SK-N-MC (cell line): ENCODE measurements at places on chromosomes 7 and 10.
A peak's percentile ranks its signal among the peaks of the same experiment; 100 is the strongest.

- peak; percentile 16 for DNase-seq
Observed at GRCh38 chr7:76234931-76235441, 33.3 kb downstream of the SRRM3 start.

GRCh38 chr7:103795787-103796186, 193.7 kb downstream of the RELN start:
- DNase-seq = no peak

DNA sequence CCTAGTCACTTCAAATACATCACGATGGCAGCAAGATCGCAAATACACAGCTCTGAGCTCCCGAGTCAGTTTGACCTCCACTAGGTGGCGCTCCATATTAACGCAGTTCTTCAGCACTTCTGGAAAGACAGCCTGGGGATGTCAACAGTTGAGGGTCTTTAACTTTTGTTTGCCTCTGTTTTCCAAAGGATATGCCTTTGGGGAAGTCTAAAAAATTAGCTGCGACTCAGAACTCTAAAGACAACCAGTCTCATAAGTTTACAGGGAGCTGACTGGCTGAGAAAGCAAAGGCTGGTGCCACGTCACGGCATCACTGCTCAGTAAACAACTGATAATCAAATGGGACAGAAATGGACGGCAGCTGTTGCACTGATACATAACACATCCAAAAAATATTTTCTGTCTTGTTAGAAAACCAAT, 458.8 kb downstream of the SORCS1 start:
- peak; percentile 26 for DNase-seq

DNA sequence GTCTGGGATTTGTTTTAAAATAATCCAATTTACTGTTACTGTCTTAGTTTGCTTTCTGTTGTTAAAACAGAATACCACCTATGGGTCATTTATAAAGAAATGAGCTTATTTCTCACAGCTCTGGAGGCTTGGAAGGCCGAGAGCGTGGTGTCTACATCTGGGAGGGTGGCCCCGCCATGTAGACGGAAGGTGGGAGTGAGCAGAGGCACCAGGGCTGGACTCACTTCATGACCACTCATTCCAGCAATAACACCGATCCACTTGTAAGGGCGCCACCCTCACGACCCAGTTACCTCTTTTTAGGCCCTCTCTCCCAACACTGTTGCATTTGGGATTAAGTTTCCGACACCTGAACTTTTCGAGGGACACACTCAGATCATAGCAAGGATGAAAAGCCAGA, 36.2 kb upstream of the CFAP46 start:
- DNase-seq = no peak

- DNase-seq = no peak
Observed at GRCh38 chr10:8898745-8899330, 844.4 kb downstream of the GATA3 start.

DNA sequence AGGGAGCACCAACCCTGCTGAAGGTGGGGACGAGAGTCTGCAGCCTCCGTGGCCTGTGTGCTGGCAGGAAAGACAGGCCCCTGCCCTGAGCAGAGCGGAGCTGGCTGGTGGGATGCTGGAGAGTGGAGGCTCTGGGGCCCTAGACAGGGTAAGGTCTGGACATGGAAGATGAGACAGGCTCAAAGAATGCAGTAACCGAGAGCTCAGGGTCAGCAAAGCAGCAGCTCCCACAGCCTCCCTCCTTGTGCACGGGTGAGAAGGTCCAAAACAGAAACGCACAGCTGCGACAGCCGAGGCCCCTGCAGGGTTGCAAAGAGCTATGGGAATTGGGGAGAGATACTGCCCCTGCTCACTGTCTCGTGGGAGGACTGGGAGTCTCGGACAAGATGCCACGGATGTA, 80.5 kb downstream of the TNS3 start:
- no peak for DNase-seq

DNA sequence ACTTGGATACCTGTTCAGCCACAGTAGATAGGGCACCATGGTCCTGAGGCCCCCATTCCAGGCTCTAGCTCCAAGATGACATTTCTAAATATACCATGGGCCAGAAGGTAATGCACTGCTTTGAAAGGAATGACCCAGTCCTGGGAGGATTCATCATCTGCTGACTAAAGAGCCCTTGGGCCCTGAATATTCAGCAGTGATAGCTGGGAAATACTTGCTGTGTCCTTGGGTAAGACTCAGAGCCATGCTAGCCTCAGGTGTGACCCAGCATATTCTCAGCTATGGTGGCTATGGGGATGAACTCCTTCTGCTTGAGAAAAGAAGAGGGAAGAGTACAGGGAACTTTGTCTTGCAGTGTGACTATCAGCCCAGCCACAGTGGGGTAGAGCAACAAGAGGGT, 21.3 kb upstream of the AGR2 start:
- DNase-seq = no peak

- no peak for DNase-seq
Observed at GRCh38 chr10:33056828-33057596, 99.0 kb upstream of the ITGB1 start.

GRCh38 chr10:1374511-1375345, 318.5 kb downstream of the WDR37 start:
- no peak for DNase-seq

GRCh38 chr7:17444673-17445072, 146.2 kb downstream of the AHR start:
- no peak for DNase-seq

- DNase-seq = no peak
Observed at GRCh38 chr10:112927980-112928379, 22.1 kb upstream of the TCF7L2 start.

DNA sequence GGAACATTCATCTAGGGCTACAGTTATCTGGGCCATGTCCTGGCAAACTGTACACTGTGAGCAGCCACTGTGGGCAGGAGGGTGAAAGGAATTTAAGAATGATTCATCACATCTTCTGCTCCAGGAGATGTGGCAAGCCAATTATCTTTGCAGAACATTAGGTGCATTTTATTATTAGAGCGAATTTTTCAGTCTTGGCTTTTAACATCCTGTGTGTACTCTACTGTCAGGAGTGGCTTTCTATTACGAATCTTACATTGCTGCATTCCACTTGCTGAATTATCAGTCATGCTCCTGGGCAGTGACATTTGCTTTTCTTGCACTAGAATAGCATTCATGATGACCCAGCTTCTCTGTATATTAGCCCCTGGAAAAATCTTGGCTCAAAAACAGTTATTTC, 109.2 kb upstream of the TARP start:
- no peak for DNase-seq

DNA sequence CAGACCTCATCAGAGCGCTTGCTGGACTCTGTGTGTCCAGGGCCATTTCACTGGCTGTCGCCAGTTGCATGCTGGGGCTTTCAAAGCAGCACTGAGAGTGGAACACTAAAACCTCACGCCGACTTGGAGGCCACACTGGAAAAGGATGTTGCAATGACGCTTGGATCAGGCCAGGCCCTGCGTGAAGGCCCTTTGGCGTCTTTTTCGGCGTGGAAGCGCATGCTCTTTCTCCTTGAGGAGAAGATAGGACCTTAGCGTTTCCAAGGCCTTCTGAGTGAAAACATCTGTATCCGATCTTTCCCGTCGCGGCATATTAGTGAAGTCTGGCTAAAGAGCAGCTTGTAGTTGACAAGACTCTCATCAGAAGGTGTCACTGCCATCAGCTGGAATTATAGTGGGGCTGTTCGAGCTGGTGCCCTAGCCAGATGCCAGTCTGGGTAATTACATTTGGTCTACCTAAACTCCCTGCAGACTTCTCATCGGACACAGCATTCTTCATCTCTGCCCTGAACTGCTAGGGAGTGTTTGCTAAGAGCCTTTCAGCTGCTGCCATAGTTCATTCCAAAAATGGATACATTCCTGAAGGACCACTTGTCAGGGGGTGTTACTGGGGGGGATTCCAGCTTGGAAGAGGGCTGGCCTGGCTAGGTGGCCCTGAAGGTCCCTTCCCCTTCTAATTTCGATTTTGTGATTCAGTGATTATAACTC, 167.7 kb upstream of the TCF7L2 start:
- DNase-seq = no peak

DNA sequence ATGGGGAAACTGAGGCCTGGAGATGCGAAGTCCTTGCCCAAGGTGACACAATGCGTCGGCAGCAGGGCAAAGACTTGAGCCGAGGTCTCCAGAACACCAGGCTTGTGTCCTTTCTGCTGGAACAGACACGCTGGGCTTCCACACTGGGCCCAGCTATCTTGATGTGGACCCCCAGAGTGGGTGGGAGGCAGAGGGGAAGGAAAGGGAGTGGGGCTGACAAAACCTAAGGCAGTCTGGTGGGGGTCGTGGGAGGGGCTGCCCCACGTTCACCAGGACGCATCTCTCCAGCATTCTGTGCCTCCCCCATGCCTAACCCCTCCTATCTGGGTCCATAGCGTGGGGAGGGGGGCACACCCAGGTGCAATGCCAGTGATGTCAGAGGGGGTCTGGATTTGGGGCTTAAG, 38.1 kb downstream of the PPIF start:
- no peak for DNase-seq

GRCh38 chr10:124886195-124886594, 55.7 kb upstream of the ZRANB1 start:
- no peak for DNase-seq

DNA sequence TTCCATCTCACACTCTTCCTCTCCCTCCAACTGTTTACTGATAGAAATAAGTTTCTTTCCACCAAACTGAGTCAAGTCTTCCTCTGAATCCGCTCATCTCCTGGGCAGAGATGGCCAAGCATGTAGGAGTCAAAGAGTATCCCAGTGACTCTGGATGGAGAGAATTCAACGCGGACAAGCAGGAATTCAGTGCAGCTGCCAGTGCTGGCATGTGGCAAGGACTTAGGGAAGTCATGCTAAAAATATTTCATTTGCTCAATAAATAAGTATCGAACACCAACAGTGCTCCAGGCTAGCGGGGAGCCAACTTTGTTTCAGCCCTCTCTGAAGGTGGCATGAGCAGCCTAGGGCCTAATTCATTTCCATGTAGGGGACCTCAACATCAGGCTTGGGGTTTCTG, 351.6 kb upstream of the ZMIZ1 start:
- DNase-seq = no peak

GRCh38 chr10:11086177-11086840, 68.6 kb downstream of the CELF2 start:
- DNase-seq = no peak

DNA sequence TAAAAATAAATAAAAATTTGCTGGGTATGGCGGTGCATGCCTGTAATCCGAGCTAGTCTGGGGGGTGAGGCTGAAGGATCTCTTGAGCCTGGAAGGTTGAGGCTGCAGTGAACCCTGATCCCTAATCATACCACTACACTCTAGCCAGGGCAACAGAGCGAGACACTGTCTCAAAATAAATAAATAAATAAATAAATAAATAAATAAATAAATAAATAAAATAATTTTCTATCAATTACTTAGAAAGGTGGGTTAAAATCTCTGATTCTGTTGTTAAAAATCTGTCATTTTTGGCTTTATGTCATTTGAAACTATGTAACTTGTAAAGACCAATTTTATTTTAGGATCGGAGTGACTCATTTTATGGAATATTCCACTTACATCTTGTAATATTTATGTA, 958.6 kb downstream of the NXPH1 start:
- DNase-seq = no peak

DNA sequence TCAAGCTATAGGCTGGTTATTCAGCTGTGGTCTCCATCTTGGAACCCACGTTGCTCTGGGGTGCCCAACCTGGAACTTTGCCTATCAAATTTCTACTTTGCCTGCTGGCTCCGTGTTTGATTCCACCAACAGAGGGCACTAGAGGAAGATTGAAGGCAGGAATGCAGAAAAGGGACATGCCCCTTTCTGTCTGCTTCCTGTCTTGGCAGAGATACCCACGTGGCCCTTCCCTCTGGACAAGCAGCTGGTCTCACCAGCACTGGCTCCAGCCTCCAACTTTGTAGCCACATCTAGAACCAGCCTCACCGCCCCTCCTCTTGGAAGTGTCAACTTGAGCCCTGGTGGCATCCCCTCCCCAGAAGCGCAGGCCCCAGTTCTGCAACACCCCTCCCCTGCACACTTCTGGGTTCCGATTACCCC, 52.1 kb upstream of the ZNF438 start:
- DNase-seq = no peak

- no peak for DNase-seq
Observed at GRCh38 chr7:20310963-20311742, 19.5 kb upstream of the ITGB8 start.

DNA sequence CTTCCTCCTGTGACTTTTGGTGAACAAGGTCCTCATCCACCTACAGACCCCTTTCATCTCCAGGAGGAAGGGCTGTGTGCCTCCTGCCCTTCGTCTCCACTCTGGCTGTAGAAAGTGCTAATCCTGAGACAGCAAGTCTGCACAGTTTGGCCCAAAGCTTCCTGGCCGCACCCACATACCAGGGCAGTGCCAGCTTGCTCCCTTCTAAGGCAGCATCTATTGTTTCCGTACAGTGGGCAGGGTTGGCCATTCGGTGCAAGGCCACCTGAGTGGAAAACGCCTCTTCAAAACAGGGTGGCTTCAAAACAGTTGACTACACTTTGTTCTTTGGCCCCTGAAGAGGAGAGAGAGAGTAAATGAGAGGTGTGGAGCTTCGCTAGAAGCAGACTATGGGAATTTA, 134.1 kb upstream of the KLF14 start:
- no peak for DNase-seq

DNA sequence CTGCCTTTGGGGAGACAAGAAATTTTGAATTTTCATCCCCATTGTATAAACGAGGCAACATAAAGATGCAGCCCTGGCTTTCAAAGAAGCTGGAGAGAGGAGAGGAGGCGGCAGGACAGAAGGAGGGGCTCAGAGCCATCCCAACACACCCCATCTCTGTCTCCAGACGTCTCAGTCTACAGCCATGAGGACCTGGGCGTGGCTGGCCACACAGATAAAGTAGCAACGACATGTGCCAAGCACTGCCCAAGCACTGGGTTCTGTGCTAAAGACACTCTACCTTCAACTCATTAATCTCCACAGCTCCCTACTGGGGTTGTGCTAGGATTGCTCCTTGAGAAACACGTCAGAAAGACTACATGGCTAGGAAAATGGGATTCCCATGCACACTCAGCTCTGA, 65.2 kb downstream of the DLG5 start:
- DNase-seq = no peak

GRCh38 chr7:47622946-47623640, 41.2 kb upstream of the TNS3 start:
- DNase-seq = no peak
